T-helper 9 cell (primary cell): ENCODE measurements at places on chromosomes 3 and 15.

DNA sequence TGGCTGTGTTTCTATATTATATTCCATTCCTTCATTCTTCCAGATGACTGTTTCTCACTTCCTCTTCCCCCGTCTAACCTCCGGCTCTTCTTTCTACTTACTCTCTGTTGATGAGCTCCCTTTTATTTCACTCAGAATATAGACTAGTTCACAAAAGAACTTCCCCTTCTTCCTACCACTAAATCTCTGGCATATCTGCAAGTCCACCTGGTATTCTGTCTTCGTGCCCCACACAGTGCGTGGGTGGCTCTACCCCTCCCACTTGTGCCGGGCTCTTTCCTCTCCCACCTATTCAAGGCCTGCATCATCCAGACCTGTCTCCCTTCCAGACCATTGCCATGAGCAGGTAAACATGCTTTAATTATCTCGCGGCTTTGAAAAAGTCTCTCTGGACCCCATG is 73.0 kb downstream of the SCN10A start:
- no peak for DNase-seq

GRCh38 chr3:51358981-51359380 is 26.1 kb upstream of the MANF start:
- no peak for DNase-seq

DNA sequence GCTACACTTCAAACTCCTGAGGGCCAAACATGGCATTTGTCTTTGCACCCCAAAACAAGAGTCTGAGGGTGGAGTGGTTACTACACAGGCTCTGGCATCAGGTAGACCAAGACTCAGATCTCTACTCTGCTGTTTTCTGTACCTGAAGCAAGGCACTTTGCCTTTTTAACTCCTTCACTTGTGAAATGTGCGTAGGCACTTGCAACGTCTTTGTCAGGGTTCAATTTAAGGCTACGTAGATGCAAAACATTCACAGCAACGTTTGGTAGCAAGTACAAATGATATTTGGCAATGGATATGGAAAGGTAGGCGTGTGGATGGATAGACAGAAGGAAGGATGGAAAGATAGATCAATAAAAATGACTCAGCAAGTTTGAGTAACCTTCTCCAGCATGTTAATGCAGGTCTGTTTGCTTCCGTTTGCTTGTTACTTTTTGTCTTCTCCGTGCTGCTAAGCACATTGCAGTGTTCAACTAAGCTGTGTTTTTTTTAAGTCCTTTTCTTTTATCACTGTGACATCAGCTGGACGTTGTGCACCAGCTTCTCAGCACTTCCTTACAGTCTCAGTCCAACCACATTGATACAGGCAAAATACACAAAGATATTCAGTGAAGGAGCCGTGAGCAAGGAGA is 100.7 kb downstream of the LRTM1 start:
- DNase-seq = no peak

GRCh38 chr3:38479431-38480092 is 16.6 kb upstream of the EXOG start:
- peak; percentile 37 for DNase-seq

GRCh38 chr15:23646165-23647000 is 1.3 kb downstream of the MAGEL2 start:
- DNase-seq = no peak

- no peak for DNase-seq
Measured at GRCh38 chr15:56341201-56341600, 24.0 kb upstream of the TEX9 start.

- DNase-seq = no peak
Measured at GRCh38 chr3:16124636-16125035, 49.8 kb upstream of the GALNT15 start.

- DNase-seq = no peak
Measured at GRCh38 chr3:171741377-171741776, 68.9 kb downstream of the PLD1 start.

DNA sequence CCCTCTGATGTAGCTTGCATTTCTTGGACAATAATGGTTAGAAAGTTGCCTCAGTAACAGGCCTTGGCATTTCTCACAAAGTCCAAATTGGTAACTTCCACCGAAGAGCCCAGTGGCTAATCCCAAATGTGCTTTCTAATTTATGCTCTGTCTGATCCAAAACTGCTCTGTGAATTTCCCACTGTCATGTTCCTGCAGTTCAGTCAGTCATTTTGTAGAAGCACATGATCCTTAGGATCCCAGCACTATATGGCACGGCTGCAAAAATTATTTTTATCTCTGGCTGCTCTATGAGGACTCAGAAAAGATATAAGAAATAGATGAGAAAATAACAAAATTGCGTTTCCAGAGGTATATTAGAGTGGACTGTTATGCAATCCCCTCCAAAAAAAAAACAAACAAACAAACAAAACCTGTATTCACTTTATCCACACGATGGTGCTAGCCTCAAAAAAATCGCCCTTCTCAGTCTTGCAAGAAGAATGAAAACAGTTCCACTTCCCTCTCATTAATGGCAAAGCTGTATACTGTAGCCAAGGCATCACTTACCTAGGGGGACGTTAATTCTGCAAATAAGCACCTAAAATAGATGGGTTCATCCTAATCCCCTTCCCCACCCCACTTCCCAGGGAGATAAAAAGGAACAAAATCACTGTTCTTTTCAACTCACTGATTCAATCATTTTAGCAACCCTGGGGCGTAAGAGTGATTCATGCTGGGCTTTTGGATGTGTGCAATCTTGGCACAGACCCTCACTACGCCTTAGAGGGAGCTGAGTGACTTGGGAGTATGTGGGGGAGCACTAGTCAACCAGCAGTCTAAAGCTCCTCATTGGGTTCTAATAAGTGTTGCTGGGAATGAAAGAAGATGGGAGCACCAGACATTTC is 61.3 kb downstream of the TMCO5A start:
- DNase-seq = no peak

DNA sequence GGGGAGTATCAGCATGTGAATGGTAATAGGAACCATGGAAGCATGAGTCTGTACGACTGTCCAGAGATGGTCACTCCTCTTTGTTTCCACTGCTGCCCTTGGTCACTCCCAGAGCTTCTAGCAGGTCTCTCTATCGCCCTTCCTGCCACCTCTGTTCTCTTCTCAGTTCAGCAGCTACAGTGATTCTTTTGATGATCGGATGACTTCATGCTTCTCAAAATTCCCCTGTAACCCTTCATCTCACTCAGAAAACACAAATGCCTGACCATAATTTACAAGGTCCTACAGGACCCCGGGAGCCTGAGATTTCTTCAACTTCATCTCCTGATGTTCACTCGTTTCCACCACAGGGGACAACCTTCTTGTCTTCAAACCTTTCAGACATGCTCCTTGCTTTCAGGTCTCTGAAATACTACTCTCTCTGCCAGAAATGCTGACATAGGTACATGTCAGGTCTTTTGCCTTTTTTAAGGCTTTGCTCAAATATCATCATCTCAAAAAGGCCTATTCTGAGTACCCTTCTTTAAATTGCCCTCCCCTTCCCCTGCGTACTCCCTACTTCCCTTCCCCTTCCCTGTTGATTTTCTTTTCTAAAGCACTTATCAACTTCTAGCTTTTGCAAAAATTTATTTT is 42.1 kb upstream of the BHLHE40 start:
- no peak for DNase-seq

- no peak for DNase-seq
Measured at GRCh38 chr15:23532024-23532423, 33.5 kb upstream of the MKRN3 start.

DNA sequence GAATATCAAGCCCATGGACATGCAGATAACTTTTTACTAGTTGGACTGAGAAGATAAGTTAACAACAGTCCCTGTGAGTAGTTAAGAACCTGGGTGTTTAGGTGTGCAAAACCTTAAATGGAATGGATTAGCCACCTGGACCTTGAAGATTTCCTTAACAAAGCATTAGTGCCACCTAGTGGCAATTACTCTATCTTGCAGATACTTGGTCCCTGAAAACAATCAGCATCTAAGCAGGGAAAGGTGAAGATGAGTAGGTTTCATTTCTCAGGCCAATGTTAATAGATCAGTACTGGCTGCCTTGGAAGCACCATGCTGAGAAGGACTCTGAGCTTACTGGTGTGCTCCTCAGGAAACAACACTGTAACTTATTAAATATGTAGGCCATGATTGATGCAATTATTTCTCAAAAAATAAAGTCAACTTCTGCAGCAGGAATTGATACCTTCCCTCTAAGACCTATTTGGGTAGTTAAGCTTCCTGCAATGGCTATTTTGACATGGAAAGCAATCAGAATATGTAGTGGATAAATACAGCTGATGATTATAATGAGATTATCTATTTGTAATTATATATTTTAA is 329.4 kb downstream of the TBC1D5 start:
- no peak for DNase-seq

- no peak for DNase-seq
Measured at GRCh38 chr3:174640932-174641331, 218.2 kb upstream of the NAALADL2 start.

- no peak for DNase-seq
Measured at GRCh38 chr3:172357850-172358754, 90.2 kb downstream of the GHSR start.

GRCh38 chr15:81002331-81003096 is 1.8 kb downstream of the TLNRD1 start:
- no peak for DNase-seq

DNA sequence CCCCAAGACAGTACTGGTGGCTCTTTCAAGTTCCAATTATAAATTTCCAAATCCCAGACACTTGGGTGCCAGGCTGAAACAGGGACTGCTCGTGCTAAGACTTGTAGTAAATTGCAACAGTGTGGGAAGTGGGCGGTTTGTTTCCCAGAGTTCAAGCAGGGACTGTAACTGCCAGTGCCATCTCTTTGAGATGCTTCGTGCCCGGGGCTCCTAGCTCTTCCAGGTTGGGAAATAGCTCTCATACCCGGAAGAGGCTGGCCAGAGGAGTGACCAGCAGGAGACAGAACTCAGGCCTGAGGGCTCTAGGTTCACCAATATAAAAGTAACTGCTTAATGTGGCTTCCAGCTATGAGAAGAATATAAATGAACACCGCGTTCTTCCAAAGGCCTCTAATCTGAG is 54.0 kb upstream of the NEO1 start:
- no peak for DNase-seq

DNA sequence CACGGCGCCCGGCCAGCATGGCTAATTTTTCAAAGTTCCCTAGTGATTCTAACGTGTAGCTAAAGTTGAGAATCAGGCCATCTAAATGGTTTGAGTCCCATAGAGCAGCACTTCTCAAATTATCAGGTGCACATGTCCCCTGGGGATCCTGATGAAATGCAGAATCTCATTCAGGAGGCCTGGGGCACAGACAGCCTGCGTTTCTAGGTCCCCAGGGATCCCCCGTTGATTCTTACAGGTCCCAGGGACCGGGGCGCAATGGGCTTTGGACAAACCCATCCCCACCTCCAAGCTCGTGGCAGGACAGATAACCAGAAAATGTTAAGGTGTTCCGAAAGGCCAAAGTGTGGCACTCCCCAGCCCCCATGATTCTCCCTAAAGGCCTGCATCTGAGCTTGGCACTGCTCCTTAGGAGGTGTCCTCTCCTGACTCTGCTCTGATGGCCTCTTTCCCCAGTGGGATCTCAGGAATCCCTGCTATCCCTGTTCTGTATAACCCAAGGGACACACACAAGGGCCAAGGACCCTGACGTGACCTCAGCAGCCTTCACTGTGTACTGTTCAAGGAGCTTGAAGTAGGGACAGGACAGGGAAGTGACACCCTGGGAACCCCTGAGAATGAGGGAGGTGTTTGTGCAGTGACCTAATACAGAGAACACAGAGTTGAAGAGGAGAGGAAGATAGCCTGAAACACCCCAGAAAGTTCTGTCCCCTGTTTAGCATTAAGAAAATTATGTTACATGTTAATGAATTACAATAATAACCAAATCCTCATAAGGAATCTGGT is 8.0 kb downstream of the LRRK1 start:
- no peak for DNase-seq

GRCh38 chr3:195757438-195757770 is 36.6 kb downstream of the MUC20 start:
- no peak for DNase-seq

DNA sequence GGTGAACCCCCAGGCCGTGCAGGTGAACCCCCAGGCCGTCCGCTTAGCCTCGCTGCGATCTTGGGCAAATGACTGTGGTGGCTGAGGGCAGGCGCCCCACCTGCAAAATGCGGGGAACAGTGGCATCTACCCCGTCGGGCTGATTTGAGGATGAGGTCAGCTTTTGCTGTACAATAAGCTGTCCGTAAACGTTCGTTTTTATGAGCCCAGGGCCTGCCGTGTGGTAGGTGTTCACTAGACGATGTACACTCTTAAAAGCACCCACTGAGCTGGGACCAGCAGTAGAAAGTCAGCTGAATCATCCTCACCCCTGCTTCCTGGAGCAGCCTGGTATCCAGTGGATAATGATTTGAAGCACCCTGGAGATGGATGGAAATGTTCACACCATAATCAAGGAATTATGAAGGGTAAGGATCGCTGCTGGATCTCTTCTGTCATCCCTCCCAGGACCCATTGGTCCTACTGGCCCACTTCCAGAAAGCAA is 943 bp upstream of the PCSK6 start:
- no peak for DNase-seq

DNA sequence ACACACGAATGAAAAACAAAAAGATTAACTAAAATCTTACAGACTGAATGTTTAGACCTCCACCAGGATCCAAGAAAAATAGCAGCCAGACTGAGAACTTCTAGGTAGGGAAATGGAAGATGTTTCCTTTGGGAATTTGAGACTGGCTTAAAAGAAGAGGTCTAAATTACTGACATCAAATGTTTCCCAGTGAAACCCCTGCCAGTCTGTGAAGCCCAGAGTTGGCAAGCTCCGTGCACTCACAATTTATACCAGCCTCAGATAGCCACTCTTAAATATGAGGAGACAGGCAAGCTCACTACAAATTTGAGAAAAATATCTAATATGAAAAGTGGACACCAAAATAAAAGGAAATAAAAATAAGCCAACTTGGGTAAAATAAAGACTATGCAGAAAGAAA is 700.5 kb upstream of the ZNF385D start:
- DNase-seq = no peak

DNA sequence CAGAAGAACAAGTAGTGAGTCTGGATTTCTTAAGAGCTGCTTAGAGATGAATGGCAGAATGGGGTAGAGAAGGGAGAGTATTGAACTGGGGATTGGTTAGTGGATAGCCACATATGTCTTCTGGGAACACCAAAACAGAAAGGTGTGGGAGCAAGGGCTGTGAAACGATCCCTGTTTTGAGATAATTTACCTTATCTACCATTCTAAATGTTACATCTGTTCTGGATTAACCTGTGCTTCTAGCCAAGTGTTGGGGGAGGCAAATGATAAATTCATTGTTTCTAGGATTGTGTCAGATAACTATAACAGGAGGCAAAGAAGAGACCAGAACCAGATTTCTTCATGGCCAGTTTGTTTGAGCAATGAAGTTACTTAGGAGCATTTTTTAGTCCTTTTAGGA is 8.4 kb downstream of the NR1D2 start:
- DNase-seq = no peak
